Stimulated activated memory B cell treated with anti-CD40 and anti-IgM and Interleukin-4, amounts not matched to agents 10 μg/mL and 1 μg/mL and 100 μg/mL, for 72 hours (primary cell): ENCODE measurements at places on chromosomes 16 and 17.

- no peak for ATAC-seq
These were observed 12.6 kb downstream of the C1QTNF1 start for GRCh38 chr17:79036596-79036995.

DNA sequence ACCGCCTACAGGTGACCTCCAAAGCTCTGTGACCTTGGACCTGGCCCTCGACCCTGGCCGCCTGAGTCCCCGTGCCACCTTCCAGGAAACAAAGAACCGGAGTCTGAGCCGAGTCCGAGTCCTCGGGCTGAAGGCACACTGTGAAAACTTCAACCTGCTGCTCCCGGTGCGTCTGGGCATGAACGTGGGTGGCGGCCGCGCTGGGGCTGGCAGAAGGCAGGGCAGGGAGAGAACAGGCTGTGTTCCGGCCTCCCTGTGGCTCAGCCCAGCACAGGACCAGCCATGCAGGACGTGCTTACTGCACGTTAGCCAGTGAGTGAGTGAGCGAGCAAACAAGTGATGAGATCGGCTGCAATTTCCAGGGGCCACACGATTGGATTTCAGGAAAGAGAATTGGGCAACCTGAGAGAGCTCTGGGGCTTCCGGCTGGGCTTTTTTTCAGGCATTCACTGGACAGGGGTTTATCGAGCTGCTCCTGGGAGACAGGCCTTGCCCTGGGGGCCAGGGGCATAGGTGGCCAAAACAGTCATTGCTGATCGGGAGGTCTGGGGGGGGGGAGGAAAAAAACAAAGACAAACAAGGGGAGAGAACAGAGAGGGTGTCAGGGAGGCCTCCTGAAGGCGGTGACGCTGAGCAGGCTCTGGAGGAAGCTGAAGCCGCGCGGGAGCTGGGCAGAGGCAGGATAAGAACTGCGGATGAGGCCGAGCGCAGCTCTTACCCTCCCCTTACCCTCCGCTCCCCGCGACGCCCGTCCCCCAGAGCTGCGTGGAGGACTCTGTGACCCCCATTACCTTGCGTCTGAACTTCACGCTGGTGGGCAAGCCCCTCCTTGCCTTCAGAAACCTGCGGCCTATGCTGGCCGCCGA lies 16.9 kb downstream of the ITGAX start:
- no peak for ATAC-seq

DNA sequence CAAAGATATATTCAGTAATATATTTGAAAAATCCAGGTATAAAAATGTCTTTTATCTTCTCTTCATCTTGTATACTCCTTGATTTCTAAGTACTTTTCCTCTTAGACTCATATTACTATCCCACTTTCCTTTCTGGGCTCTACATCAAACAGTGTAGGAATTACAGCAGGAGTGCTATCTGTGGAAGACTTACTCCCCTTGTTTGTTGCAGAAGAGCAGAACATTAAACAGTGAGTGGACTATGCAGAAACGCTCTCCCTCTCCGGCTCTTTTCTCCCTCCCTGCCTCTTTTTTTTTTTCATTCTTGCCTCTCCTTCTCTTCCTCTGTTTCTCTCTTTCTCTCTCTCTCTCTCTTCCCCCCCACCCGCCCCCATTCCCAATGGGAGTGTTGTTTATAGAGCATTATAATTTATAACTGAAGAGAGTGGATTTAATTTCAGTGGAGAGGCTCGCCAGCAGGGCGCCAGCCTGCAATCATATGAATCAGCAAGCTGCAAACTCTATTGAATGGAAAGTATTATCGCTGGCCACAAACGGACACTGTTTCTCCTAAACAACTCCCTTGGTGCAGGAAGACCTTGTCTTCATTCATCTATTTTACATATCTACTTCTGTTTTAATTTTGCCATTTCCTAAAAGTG lies 242.3 kb upstream of the TBX2 start:
- ATAC-seq = no peak

- no peak for ATAC-seq
These were observed 63.2 kb downstream of the ENGASE start for GRCh38 chr17:79137789-79138165.

DNA sequence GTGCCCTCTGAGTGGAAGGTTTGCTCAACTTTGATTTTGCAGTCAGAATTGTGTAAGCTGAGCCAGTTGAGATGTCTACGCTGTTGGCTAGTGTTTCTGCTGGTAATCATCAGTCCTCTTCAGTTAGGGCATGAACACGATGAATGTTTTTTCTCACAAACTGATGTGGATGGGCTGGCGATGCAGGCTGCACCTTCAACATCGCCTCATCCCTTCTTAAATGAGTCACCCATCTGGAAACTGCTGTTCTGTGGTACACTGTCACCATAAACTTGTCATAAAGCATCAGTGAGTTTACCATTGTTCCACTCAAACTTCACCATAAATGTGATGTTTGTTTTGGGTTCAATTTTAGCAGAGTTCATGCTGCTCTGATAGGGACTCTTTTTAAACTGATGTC lies 8.4 kb downstream of the C16orf95 start:
- no peak for ATAC-seq

- peak; percentile 64 for ATAC-seq
These were observed at the start of gene CHRNE for GRCh38 chr17:4903051-4903818. Gene CHRNE, minus strand, starts transcription at chr17:4903098. Its CDS starts 35 bp downstream, at chr17:4903063.

- no peak for ATAC-seq
These were observed 49.5 kb upstream of the MTSS2 start for GRCh38 chr16:70735141-70735979.

- ATAC-seq = no peak
These were observed 21.6 kb downstream of the POLR3E start for GRCh38 chr16:22318690-22319358.

DNA sequence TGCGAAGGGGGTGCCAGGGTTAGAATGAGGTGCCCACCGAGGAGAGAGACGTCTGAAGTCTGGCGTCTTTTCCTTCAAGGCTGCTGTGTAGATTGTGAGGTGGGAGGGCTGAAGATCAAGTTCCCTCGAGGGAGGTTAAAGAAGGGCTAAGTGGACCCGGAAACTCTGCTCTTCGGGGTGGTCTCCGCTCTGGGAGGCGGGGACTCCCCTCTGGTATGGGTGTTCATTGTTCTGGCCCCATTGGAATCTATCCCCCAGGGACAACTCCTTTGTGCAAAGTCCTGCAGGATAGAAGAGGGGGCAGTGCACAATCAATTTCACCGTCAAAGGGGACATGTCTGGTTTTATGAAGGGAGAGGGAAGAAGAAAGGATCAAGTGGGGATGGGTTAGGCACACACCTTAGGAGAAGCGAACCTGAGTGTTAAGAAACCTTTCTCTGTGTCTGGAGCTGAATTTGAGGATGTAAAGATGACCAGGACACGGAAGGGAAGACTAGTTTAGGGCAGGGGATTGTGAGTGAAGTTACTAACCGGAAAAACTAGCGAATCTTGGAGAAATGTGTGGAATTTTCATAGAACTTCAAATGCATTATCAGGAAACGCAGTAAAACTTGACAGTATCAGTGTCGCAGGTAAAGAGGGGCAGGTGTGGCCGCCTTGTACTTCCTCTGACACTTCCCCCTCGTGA lies 809 bp upstream of the RAB34 start:
- ATAC-seq = no peak

GRCh38 chr17:49677933-49678847 lies at the start of gene SPOP:
Gene SPOP, minus strand, starts transcription at chr17:49678097. Its CDS starts 55,287 bp downstream, at chr17:49622810.
- ATAC-seq = peak; percentile 97

DNA sequence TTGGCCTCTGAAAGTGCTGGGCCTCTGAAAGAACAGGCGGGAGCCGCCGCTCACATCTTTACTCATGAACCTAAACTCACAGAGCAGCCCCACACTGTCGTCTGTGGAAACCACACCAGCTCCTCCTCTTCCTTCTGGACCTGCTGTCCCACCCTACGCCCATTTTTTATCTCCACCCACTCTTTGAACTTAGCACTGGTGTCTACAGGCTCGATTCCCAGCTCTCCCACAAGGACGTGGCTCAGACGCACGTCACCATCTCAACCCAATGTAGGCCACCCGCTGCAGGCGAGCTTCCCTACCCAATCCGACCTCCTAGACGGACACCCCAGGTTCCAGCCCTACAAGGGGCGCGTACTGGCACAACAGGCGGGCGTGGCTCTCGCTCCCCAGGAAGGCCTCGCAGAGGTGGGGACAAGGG lies 62.2 kb downstream of the NXN start:
- ATAC-seq = no peak

DNA sequence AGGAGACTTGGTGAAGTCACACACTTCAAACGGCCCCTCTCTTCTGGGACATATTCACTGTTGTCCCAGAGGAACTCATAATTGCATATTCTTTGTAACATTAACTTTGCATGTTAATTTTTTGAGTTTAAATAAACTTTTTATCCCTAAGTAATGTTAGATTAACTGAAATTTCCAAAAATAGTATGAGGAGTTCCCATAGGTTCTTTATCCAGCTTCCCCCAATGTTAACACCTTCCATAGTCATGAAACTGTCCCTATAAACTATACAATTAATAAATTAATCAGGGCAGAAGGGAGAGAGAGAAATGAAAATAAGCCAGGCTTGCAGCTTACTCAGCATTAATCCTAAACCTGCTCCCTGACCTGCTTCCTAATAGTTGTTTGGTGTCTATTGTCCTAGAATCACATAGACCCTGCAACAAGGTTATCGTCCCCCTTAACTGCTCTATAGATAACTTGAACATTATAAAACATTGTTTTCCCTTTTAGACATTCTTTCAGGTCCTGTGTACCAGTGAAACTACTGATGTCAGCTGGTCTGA lies 589.8 kb upstream of the CDH5 start:
- no peak for ATAC-seq

- no peak for ATAC-seq
These were observed 130.2 kb downstream of the ABCC6 start for GRCh38 chr16:16092925-16093627.

DNA sequence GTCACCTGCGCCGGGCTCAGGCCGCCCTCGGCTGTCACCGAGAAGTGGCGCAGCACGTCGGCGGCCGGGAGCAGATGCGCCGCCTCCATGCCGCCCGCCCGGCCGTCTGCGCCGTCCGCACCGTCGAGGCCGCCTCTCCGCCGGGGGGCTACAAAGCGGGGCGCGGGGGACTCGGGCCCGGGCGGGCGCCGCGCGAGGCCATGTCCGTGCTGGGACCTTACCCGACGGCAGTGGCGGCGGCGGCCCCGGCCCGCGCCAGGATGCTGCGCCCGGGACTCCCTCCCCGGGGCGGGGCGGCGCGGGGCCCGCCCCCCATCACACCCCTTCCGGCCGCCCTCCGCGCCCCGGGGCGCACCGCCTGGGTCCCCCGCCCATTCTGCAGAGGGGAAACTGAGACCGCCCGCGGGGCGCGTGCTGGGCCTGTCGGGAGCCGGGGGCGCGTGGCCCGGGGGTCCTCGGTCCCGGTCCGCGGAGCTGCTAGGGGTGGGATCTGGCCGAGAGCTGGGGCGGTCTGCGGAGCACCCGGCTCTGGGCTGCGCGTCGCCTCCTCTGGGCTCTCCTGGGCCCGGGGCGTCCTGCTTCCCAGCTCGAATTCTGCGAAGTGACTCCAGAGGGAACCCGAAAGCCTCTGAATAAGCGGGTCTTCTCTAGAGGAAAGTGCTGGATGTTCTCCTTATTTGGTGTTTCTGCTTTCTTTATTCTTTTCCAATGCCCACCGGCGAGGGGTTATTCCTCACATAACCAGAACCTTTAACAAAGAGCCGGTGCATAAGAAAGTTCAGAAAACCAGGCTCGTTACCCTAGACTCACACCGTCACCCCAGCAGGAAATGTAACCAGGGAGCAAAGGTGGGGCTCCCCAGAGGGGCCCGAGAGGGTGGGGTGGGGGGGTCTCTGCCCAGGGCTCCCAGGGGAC lies at the start of gene ATP2A3:
Gene ATP2A3, minus strand, starts transcription at position 235 of the 915 bp plus-strand sequence. Its CDS starts 146 bp downstream, at position 89.
- ATAC-seq = peak; percentile 73

GRCh38 chr16:52817696-52818095 lies 235.0 kb downstream of the CHD9NB start:
- ATAC-seq = no peak

- no peak for ATAC-seq
These were observed 171.6 kb downstream of the SNX29 start for GRCh38 chr16:12148120-12148519.

DNA sequence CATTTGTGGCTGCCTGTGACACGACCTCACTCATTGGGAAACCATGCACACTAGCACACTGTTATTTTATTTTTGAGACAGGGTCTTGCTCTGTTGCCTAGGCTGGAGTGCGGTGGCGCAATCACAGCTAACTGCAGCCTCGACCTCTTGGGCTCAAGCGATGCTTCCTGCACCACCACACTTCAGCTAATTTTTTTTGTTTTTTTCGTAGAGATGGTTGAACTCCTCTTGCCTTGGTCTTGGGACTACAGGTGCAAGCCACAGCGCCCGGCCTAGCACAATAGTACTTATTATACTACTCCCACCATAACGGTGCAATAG lies 2.8 kb upstream of the NPTX1 start:
- no peak for ATAC-seq

- no peak for ATAC-seq
These were observed 126.2 kb upstream of the WSCD1 start for GRCh38 chr17:5943982-5944381.

DNA sequence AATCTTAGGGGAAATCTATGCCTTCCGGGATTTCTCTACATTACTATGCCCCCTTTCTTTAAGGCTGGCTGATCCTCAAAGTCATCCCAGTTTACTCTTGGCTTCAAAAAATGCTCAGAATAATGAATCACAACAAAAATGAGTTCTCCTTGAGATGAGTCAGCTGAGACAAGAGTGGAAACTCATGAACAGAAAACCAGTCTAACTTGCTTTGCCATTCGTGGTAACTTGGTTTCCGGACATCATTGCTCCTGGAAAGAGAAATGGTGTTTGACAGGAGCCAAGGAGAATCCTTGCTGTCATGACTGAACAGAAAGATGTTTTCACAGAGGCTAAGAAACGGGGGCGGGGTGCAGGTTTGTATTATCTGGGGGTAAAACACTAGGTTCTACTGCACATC lies 435.6 kb upstream of the DYNLRB2 start:
- no peak for ATAC-seq

- ATAC-seq = no peak
These were observed 101.8 kb downstream of the CBLN1 start for GRCh38 chr16:49179714-49180330.

DNA sequence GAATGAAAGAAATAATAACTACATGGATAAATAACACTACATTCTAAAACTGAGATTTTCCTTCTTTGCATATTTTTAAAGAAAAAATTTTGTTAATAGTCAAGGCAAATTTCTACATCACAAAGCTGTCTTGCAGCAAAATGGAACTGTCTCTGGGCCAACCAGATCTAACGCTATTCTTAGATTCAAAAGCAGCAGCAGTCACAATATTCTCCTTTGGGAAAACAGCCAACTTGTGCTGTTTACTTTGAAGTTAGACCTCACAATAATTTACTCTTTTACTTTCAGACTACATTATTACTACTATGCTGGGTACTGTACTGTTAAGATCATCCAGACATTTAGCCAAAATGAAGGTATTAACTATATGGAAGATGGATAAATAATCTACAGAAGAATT lies 189.1 kb downstream of the CEP112 start:
- ATAC-seq = no peak

DNA sequence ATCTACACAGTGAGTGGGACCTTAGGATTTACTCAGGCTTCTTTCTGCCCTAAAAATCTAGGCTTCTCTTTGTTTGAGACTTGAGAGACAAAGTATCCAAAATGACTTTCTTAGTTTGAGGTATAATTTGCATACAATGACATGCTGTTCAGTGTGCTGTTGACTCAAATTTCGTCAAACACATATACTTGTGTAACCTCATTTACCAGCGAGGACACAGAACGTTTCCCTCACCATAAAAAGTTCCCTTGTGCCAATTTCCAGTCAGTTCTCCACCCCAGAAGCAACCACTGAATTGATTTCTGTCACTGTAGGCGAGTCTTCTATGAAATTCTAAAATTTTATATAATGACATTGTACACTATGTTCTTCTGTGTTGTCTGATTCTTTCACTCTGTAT lies 68.0 kb upstream of the MAF start:
- ATAC-seq = no peak
